ENCODE measurements at places on chromosomes 4 and X. TPM values are rescaled to one million over a fixed set of nuclear protein-coding genes. Genes with fewer than 3 reads are reported as not detected.

- peaks cover 5% of the 10 kb centered on the region for H3K36me3 ChIP-seq
- H3K27ac ChIP-seq = peak overlapping the region; percentile 97
Observed at GRCh38 chr4:168832763-168833575, 177.1 kb downstream of the CBR4 start.

DNA sequence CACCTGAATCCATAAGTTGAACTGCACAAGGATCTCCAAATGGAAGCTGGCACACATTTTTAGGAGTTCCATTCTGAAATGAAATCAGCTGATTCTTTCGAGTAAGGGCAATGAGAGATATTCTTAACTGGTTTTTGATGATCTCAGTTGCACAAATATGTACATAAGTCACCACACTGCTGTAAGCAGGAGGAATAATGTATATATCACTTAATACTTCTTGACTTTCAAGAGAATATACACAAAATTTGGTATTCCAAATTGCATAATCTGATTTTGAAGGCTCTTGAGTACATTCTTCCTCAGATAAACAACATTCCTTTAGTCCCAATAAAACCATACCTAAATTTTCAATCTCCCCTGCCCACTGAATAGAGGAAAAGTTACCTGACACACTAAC, 8.2 kb downstream of the FANCB start:
- no peaks in the 10 kb centered on the region for H3K36me3 ChIP-seq
- H3K4me3 ChIP-seq = no peak overlapping the region
- no peak overlapping the region for H3K27ac ChIP-seq
- no peaks in the 10 kb centered on the region for H3K4me1 ChIP-seq
- H3K27me3 ChIP-seq = no peaks in the 10 kb centered on the region
- DNase-seq = no peak

GRCh38 chr4:44869222-44869882, 143.0 kb upstream of the GNPDA2 start:
- no peak for DNase-seq
- H3K36me3 ChIP-seq = no peaks in the 10 kb centered on the region
- H3K27ac ChIP-seq = no peak overlapping the region
- no peaks in the 10 kb centered on the region for H3K4me1 ChIP-seq
- H3K4me3 ChIP-seq = no peak overlapping the region

Gene FAM9B
- not detected for total RNA-seq

Gene RP2
- total RNA-seq = 6.6 TPM
